ENCODE measurements at places on chromosomes 4 and X.
A peak's percentile ranks its signal among the peaks of the same experiment; 100 is the strongest.

GRCh38 chrX:36898301-36898700 lies 109.9 kb upstream of the FAM47C start:
- no peak for DNase-seq

DNA sequence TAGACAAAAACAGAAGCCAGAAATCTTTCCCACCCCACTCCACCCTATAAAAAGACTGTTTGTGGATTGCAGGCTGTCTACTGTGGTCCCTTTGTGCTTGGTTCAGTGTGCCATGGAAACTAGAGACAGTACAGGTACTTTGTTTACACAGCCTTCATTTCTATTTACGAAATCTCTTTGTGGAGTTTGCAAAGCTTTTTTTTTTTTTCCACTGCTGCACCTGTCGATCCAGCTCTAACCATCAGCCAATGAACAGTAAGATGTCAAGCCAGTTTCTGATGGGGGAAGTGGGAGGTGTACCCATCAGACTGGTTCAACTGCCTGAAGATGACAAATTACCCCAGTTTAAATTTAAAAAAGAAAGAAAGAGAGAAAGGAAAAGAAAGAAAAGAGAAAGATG lies 20.2 kb upstream of the LRBA start:
- no peak for DNase-seq

DNA sequence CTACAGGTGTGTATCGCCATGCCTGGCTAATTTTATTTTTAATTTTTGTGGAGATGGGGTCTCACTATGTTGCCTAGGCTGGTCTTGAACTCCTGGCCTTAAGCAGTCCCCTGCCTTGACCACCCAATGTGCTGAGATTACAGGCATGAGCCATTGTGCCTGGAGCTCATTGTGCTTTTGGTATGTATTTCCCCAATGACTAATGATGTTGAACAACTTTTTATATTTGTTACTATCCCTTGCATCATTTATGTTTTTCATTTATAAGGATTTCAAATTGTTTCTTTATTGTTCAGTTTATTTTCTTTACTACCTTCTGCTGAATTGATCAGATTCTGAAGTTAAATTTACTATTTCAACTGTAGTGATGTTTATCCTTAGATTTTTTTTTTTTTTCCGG lies 199.7 kb downstream of the CEP135 start:
- DNase-seq: no peak

- no peak for DNase-seq
Measured at GRCh38 chrX:48942895-48943294, 14.5 kb downstream of the OTUD5 start.

GRCh38 chr4:106058921-106059320 lies 163.7 kb downstream of the NPNT start:
- no peak for DNase-seq

- DNase-seq: peak; percentile 29
Measured at GRCh38 chrX:39174772-39175417, 373.6 kb downstream of the MID1IP1 start.

DNA sequence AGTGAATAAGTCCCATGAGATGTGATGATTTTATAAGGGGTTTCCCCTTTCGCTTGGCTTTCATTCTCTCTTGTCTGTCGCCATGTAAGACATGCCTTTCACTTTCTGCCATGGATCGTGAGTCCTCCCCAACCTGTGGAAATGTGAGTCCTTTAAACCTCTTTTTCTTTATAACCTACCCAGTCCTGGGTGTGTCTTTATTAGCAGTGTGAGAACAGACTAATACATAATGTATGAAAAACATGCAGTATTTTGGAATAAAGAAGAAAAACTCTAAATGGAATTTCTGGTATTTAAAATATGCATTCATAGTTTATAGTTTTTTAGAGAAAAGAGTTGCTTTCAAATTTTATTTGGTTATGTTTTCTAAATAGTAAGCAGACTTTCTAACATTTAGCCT lies 360.7 kb downstream of the PCDH7 start:
- no peak for DNase-seq

DNA sequence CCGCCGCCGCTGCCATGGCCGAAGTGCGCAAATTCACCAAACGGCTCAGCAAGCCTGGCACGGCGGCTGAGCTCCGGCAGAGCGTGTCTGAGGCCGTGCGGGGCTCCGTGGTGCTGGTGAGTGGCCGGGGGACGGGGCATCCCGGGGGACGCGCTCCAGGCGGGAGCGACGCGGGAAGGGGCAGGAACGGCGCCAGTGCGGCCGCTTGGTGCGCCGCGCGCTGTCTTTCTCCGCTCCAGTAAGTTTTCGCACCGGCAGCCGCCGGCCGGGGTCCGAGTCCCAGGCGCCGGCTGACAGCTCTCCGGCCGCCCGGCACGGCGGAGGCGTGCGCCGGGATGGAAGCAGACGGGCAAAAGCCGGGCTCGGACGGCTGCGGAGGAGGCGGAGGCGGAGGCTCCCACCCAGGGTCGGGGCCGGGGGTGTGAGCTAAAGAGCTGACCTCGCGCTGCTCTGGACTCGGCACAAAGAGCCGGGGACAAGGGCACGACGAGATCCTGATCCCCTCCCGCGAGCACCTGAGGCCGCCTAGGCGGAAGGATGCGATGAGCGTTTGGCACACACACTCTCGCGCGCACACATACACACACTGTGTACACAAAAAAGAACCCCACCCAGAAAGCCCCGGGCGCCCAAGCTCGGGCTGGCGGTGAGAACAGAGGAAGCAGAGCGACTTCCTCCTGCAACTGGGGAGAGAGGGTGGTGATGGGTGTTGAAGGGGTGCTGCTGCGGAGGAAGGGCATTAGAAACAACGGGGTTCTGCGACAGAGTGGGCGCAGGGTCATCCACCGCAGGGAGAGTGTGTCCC lies 545 bp downstream of the DOCK11 start:
- DNase-seq: peak; percentile 81

- DNase-seq: no peak
Measured at GRCh38 chrX:84188320-84188834, 378 bp upstream of the RPS6KA6 start.

- no peak for DNase-seq
Measured at GRCh38 chr4:158193171-158193749, 17.0 kb upstream of the TMEM144 start.

DNA sequence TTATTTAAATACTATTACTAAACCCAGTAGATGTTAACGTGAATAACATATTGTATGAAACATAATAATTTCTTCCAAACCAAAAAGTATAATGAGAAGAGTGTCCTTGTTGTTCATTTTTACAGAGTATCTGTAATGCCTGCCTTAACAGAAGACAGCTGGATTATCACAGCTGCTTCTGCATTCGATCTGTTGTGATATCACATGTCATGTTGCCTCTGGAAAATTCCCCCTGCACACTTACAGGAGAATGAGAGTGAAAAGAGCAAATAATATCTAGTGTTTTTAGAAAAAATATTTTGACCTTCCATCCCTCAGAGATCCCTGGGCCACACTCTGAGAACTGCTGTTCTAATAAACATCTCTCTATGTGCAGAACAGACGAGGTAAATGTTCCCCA lies 240.1 kb upstream of the NOCT start:
- no peak for DNase-seq

- DNase-seq: no peak
Measured at GRCh38 chrX:66876776-66877175, 237.9 kb upstream of the EDA2R start.

DNA sequence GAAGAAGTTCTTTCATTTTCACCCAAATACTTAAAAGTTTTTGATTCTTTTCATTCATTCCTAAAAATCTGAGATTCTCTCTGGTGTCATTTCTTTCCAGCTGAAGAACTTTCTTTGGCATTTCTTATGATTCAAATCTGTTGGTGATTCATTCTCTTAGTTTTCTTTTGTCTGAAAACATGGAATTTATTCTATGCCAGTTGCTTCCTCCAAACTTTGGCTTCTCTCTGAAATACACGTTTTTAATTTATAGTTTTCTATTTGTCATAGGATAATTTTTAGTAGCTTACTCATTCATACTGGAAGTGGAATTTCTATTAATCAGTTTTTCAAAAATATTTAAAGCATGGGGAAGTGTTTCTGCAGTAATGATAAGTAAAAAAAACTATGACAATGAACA lies 1012.0 kb downstream of the RPA4 start:
- no peak for DNase-seq

- DNase-seq: no peak
Measured at GRCh38 chr4:83569987-83570386, 34.1 kb downstream of the GPAT3 start.

DNA sequence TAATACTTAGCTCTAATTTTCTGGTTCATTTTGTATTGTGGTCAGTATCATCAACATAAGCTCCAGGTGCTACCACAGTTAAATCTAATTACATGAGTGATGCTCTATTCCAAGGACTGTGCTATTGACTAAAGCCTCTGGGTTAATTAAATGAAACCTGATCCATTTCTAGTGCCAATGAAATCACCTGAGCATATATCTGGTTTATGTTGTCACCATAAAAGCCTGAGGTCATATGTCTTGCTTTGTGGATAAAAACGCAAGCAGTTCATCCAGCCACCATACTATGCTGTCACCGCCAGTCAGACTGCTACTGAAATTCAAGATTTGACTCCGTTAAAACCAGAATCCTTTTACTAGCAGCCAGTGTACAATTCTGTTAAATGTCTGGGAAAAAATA lies 64.2 kb upstream of the ZNF518B start:
- no peak for DNase-seq

DNA sequence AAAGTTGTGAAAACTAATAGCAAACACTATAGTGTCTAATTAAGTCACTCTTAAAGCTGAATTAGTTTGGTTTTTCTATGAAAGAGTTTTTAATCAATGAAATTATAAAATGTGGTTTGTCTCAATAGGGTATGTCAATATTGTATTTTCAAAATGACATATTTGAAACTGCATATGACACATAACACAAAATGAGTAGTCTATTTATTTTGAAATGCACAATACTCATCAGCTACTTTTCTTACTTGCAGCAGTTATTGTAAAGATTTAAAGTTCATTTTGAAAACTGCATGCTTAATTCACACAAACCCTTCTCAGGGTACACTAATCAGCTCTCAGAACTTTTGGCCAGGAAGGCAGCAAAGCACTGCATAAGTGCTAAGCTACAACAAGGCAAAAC lies 21.2 kb downstream of the CLGN start:
- no peak for DNase-seq

DNA sequence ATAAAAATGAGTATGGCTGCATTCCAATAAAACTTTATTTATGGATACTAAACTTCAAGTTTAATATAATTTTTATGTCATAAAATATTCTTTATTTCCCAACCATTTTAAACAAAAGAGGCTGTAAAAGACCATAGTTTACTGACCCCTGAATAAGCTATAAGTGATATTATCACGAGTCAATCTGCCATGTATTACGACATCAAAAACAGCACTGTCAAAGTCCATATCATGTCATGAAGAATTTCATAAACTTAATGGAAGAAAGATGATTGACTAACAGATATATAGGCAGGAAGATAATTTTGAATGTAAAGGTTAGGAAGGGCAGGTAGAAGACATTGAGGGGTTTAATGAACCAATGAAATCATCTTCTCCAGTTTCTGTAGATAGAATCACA lies 18.2 kb downstream of the TMEM156 start:
- DNase-seq: no peak

- no peak for DNase-seq
Measured at GRCh38 chrX:41538707-41539106, 91.6 kb downstream of the NYX start.

DNA sequence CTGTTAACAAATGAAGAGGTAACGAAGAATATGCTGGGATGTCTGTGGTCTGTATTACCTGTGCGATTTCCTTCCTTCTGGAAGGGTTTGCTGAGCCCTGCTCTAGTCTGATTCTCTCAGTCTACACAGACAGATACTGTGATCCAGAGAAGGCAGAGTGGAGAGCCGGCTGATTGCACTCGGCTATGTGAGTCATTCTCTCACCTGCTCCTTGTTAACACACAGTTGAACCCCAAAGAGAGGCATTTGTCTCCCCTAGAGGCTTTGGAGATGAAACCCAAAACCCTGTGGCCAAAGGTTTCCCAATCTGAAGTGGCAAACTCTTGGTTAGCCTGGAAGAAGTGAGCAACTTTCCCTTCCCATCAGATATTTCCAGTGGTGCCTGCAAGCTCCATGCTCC lies 78.1 kb upstream of the GPC4 start:
- DNase-seq: no peak

GRCh38 chr4:56220261-56220660 lies 167.0 kb downstream of the AASDH start:
- DNase-seq: no peak

DNA sequence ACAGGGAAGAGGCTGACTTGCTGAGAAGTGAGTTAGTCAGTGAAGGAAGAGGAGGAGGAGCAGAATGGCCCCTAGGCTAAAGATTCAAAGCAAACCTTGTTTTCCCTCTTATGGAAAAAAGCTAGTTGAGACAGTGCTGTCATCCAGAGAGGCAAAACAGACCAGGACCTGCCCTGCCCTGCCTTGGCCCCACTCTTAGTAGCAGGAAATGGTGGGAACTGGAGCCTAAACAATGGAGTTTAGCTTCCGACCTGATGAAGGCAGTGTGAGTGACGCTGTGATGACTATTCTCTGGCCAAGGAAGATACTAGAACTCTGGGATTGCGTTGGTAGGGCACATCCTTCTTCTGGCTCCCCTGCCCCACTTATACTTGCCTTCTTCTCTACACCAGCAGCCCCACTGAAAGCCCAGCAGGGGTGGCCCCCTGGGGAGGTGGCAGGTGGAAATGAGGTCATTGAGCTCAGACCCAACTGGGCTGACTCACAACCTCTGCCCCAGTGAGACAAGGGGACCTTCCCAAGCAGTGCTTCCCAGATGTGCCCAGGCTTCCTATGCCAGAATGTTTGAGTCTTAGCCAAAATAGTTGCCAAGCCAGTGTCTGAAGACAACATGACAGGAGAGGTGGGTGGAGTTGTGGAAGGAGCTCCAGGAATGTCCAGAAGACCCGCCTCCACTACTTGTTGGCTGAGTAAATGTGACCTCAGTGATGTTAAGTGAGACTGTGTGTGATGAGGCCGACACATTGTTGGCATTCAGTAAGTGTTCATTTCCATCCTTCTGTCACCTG lies 38.8 kb downstream of the MSN start:
- DNase-seq: no peak

- no peak for DNase-seq
Measured at GRCh38 chr4:141350122-141350905, 129.6 kb downstream of the ZNF330 start.

- DNase-seq: no peak
Measured at GRCh38 chr4:62670514-62670913, 1470.4 kb downstream of the ADGRL3 start.

DNA sequence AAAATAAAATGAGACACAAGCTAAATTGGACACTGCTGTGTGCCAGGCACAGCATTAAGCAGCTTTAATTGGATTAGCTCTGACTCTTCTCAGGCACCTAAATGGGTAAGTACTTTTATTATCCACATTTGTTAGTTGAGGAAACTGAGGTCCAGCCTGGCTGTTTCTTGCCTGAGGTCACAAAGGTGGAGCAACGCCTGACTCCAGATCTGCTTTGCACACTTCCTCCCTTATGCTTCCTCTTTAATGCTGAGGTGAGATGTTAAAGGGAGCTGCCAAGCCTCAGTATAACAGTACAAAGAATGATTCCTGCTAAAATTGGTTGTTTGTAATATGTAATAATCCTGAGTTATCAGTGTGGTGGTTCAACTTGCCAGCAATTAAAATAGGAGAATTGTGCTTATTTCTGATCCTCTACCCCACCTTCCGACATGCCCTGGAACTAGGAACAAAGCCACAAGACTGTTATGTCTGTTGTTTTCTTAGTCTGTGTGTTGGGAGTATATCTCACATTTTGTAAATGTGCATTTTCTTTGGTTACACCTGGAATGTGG lies 74.4 kb downstream of the AFF1 start:
- DNase-seq: no peak

GRCh38 chrX:72366178-72366577 lies 60.5 kb upstream of the CITED1 start:
- no peak for DNase-seq

- no peak for DNase-seq
Measured at GRCh38 chr4:38292529-38292928, 332.3 kb downstream of the PTTG2 start.

All from T-cell (primary cell).